ENCODE measurements at places on chromosomes 7 and 10.

DNA sequence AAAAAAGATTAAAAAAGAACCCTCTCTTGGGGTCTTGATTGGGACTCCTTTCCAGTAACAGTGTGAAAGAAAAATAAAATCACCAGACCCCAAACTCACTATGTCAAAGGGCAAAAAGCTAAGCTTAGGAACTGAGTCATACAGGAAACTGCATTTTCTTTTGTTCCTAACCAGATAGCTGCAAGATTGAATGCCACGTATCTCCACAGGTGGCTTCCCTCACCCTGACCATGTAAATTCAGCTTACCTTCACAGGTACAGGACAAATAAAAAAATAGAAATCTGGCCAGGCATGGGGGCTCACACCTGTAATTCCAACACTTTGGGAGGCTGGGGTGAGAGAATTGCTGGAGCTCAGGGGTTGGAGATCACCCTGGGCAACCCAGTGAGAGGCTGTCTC lies 32.5 kb upstream of the EIF4H start:
- DNase-seq: no peak

DNA sequence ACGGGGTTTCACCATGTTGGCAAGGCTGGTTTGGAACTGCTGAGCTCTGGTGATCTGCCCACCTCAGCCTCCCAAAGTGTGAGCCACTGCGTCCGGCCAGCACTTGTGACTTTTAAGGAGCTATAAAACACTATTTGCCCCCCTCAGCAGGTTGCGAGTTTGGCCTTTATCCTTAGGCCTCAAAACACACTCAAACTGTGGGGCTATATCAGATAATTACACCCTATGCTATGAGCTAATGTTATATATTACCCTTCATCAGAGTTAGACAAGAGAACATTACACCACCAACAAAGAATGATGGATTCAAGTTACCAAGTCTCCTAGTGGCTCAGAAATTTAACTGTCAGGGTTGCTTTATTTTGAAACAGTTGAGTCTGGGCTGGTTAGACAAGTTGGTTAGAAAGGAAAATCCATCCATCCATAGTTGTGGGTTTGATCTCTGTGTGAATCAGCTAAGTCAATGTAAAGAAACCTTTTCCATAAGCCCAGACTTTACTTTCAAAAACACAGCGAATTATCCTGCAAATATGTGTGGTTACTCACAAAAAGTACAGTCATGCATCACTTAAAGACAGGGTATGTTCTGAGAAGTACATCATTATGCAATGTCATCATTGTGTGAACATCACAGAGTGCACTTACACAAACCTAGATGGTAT lies 115.8 kb downstream of the SEMA3D start:
- no peak for DNase-seq

GRCh38 chr10:103193820-103194529 lies 903 bp upstream of the NT5C2 start:
- no peak for DNase-seq

DNA sequence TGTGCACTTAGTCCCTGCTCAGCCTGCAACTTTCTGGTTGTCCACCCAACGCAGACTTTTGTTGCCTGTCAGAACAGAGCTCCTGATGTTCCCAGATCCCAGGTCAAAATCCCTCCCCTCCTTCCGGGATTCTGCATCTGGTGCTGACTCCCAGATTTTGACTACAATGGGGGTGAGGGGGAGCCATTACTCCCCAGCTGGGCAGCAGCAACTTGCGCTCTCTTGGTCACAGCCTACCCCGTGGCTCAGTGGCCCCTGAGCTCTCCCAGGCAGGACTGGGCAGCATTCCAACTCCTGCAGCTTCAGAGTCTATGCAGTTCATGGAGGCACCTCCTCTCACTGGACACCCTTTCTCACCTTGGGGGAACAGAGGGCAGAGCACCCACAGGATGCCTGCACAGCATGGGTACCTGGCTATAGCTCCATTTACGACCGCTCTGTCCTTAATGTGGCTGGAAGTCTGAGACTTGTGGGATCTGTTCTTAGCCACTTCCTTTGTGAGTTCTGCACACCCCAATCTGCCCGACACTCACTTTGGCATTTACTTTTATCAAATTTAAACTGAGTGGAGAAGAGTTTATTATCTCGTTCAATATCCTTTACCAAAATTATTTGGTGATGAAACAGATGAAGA lies 545.5 kb upstream of the MGMT start:
- DNase-seq: no peak

Data from HFF-Myc (cell line).